ENCODE measurements at places on chromosomes 7 and 10.

- DNase-seq, result no peak
These were observed 510.0 kb downstream of the ANKRD7 start for GRCh38 chr7:118734541-118734940.

- no peak for DNase-seq
These were observed 78.9 kb downstream of the SVIL start for GRCh38 chr10:29555746-29556481.

DNA sequence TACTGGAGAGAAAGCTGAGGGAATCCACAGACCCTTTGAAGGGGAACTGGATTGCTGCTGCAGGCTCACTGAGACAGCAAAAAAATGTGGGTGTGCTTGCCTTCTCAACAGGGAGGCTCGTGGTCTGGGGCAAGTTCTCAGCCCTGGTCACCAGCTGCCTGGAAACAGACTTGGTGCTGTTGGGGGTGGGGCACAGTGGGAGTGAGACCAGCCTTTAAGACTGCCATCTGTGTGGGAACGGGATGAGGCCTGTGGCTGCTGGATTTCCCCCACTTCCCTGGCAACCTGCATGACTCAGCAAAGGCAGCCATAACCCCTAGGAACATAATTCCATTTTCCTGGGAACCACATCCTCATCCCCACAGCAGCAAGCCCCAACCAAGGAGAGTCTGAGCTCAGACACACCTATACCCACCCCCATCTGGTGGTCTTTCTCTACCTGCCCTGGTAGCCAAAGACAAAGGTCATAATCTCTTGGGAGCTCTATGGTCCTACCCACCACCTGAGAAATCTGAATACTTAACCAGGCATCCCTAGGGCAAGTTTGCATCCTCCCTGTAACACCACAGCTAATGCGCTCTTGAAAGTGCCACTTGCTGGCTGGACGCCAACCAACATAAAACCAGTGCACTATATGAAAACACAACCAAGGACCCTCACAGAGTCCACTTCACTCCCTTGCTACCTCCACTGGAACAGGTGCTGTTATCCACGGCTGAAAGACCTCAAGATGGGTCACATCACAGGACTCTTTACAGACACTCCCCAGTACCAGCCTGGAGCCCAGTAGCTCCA lies 45.0 kb upstream of the TFEC start:
- no peak for DNase-seq

GRCh38 chr10:111267673-111268072 lies 190.8 kb downstream of the ADRA2A start:
- DNase-seq, result no peak

GRCh38 chr7:103025341-103025740 lies 49.3 kb downstream of the FBXL13 start:
- no peak for DNase-seq

- no peak for DNase-seq
These were observed 100.8 kb downstream of the RELN start for GRCh38 chr7:103888603-103889153.

DNA sequence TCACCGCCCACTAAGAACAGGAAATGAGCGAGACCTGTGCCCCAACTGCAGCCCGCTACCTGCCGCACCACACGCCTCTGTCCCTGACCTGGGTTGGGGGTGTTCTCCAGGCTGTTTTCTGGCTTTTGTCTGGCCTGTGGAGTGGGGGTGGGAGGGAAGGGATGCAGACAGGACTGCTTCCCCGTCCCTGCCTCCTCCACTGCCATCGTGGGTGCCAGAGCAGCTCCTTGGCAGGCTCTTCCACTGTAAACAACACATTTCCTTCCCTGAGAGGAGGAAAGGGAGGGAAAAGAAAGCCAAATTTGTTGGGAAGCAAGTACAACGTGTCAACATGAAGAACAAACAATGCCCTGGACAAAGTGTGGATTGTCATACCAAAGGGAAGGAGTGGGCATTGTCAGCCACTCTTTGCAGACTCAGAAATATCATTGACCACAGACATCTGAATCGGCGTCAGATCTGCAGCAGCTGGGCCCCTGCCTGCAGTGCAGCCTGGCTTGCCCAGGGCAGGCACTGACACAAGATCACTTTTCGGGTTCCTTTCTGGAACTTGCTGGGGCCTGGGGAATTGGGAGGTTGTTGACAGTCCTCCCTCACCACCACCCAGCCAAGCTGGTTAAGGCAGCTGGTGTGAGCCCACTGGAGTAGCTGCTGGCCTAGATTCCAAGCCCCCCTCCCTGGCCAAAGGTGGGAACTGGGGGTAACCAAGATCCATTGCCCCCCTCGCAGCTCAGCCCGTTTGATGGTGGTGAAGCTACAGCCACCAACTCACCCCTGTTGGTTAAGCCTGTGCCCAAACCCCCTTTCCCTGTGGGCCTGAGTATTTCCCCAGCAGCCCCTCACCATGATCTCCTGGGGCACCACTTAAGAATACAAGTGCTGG lies 22.6 kb upstream of the TRIM8 start:
- no peak for DNase-seq

GRCh38 chr10:129883029-129883428 lies 81.0 kb downstream of the EBF3 start:
- no peak for DNase-seq

- no peak for DNase-seq
These were observed 80.4 kb upstream of the ANLN start for GRCh38 chr7:36309301-36309700.

DNA sequence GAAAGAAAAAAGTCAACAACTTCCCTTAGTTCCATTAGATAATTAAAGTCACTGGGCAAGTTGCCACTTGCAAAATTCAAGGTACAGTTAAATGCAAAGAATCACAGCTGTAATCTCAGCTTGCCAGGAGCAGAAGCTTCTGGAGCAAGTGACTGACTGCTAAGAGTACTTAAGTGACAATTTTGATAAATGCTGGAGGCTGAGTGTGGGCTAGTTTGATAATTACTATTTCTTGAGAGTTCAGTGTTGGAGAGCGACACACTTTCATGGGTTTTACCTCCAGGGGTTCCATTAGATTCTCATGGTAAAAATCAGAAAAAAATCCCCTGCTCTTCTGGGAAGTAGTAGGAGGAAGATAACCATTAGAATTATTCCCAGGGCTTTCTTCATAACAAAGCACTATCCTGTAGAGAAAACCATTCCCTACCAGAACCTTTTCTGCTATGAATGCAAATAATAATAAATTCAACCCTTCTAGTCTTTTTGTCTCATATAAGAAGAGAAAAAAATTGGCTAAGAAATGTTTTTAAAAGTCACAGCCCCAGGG lies 486.3 kb downstream of the POM121L12 start:
- no peak for DNase-seq

GRCh38 chr10:44990302-44990655 lies 10.4 kb upstream of the ZNF22 start:
- DNase-seq, result peak; percentile 17

DNA sequence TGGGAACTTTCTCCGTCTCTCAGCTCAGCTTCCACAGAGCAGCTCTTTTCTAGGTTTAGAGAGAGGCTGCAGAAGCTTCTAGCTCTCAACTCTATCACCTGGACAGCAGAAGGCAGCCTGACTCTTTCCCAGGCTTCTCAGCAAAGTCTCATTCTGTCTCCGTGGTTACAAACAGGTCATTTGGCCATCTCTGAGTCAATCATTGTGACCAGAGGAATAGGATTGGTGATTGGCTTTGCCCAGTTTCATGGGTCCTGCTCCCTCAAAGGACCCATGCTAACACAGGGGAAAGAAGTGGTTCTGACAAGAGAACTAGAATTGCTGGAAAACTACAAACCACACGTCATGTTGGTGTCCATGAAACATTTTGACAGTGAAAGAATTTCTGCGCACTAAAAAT lies 43.6 kb downstream of the PRR15 start:
- DNase-seq, result no peak

- no peak for DNase-seq
These were observed 83.1 kb downstream of the GRK5 start for GRCh38 chr10:119290301-119291048.

DNA sequence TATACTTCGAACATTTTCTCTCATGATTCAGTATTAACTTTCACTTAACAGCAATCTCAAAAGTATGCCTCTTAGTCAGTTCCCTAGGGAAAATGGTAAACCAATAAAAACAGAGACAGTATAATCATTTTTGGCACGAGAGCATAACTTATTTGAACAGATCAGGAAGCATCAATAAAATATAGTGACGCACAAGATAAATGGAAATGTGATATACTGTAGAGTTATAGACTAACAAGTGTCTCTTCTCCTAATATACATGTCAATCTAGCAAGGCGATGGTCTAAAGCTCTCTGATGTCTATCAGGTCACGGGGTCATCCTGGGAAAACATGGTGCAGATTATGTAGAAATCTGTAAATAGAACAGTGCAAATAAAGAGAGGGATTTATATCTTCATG lies 131.6 kb downstream of the HGF start:
- no peak for DNase-seq

DNA sequence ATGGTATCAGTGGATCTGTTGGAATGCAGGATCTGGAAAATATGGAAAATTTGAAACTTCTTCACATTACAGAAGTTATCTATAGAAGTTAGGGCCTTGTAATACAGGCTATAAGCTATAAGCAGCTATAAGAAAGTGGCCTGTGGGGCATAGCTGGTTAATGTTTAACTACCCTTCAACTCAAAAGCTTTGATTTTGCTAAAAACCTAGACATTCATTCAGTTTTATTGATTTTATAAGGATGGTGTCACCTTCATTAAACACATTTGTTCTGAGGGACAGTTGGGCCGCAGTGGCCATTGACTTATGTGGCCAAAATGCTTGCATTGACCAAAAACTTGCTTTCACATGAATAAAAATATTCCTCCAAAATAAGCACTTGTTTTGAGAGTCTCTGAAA lies 13.1 kb upstream of the AKR1C3 start:
- DNase-seq, result no peak

GRCh38 chr7:77450613-77451012 lies 34.5 kb upstream of the GSAP start:
- DNase-seq, result no peak

- DNase-seq, result no peak
These were observed 531.1 kb upstream of the STEAP1 start for GRCh38 chr7:89623018-89623672.

DNA sequence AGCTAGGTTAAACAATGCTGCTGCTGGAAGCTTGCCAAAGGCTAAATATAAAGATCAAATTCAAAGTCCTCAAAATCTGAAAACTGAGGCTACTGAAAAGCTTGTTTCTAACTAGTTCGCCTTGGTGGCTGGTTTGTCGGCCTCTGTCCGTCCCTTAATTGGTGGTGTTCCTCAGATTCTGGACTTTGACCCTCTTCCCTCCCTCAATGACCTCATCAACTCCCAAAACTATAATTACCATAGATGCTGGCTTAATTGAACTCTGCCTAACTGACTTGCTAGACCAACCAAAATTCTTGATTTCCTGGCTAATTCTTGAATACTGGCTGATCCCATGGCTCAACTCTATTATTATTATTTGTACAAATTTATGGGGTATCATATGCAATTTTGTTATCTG lies 15.6 kb downstream of the ARHGAP21 start:
- DNase-seq, result no peak

DNA sequence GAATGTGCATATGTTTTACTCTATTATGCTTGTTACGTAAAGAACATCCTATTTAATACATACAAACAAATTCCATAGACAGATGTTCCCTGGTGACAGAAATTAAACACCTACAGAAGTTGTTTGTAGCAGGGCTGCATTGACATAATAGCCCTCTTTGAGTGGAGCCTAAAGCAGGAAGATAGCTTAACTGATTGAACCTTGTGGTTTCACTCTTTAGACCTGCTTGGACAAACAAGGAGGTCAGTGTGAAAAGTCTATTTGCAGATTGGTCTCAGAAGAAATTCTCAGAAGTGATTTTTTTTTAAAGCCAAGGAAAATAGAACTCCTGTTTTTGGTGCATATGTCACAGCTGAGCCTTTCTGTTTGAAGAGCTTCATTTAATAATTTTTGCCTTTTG lies 121.3 kb downstream of the PPP1R9A start:
- DNase-seq, result no peak

- no peak for DNase-seq
These were observed 58.8 kb downstream of the TCERG1L start for GRCh38 chr10:131252567-131253276.

DNA sequence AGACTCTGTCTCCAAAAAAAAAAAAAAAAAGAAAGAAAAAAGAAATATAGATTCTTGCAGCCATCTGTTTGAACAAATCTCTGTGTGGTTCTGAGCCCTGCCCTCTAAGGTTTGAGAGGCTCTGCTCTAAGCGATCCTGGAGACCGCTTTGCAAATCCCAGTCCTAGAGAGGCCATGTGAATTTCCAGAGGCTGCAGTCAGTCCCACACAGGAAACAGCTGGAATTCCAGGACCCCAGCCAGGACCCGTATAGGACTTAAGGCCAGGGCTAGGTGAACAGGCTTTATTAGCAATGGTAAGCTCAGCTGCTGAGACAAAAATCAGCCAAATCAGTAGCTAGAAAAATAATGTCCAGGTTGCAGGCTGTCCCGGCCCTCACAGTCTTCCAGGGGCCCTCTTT lies 154.8 kb downstream of the RPS24 start:
- no peak for DNase-seq

GRCh38 chr10:9244864-9245263 lies 1190.4 kb downstream of the GATA3 start:
- DNase-seq, result no peak

DNA sequence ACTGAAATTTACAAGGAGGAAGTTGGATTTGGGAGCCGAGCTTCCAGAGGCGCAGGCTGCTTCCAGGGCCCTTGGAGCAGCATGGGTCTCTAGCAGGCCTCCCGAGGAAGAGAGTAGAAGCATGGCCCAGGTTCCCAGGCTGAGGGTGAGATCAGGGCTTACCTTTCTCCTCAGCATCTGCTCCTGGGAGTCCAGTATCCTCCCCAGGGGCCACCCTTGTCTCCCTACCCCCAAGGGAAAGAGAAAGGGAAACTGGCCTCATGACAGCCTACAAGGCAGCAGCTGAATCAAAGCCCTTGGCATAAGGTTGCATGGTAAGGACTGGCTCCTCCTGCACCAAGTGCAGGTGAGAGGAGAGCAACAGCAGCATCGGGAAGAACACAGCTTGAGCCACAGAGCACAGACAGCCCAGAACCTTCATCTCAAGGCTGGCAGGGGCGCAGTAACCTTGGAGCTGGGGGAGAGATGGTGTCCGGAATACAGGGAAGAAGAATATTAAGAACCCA lies 114.5 kb downstream of the MARCHF5 start:
- DNase-seq, result no peak

DNA sequence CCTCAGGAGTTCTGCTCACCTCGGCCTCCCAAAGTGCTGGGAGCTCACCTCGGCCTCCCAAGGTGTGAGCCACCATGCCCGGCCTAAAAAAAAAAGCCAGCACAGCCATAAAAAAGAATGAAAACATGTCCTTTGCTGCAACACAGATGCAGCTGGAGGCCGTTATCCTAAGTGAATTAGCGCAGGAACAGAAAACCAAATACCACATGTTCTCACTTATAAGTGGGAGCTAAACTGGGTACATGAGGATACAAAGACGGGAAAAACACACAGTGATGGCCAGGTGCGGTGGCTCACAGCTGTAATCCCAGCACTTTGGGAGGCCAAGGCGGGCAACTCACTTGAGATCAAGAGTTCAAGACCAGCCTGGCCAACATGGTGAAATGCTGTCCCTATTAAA lies 20.9 kb downstream of the PSPH start:
- DNase-seq, result no peak

Data from ovary (tissue), 10 donors.